Kidney epithelial cell (primary cell): ENCODE measurements at places on chromosomes 7 and 10.

- no peak for DNase-seq
Measured at GRCh38 chr7:45700556-45700955, 126.4 kb downstream of the ADCY1 start.

- no peak for DNase-seq
Measured at GRCh38 chr10:133179128-133179520, 19.1 kb downstream of the KNDC1 start.

GRCh38 chr7:47327698-47328391 is 254.1 kb downstream of the TNS3 start:
- DNase-seq = no peak

DNA sequence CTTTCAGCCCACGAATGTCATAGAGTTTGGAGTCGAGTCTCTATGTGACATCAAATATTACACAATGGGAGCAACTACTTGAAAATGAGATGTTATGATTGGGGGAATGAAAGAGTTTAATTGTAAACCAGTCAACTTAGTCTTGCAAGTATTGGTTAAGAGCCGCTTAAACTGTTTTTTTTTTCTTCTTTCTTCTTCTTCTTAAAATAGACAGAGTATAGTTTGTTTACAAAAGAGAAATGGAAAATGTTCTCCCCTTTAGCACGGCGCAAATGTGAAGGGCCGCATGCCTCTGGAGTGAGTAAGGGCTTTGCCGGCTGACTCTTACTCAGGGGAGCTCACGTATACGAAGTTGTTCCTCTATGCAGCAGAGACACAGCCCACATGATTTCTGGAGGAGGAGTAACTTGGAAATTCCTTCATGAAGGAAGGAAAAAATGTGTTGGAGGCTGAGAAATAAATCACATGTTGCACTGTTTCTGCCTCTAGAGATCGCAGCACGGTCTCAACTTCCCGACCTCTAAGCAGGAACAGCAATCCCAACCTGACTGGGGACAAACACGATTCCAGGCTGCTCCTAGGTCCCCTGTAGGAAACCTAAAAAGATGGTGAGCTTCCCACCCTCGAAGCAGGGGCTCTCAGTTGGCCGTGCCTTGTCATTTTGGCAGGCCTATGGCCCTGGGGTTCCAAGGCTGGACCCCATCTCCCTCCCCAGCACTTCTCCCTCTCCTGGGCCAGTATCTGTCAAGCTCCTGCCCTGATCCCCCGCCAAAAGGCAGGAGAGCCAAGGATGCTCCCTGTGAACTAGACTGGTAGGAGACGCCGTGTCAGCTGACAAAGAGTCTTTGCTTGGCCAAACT is 44.8 kb downstream of the MYOF start:
- peak; percentile 99 for DNase-seq

- no peak for DNase-seq
Measured at GRCh38 chr7:17546189-17546588, 247.7 kb downstream of the AHR start.

DNA sequence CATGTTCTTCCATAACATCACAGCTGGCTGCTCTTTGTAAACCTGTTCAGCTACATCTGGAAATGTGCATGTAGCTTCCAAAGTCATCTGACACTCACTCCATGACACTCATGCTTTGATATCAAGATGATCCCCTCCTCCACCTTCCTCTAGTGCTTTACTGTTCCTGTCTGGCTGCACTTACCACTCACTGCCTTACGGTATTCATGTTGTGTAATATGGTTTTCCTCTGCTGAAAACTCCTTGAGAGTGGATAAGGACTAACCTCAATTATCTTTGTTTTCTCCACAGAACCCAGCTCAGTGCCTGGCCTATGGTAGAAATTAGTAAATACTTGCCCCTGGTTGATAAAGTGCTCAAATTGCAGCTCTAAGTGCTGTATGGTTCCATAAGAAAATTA is 483.9 kb downstream of the HTR7 start:
- no peak for DNase-seq

DNA sequence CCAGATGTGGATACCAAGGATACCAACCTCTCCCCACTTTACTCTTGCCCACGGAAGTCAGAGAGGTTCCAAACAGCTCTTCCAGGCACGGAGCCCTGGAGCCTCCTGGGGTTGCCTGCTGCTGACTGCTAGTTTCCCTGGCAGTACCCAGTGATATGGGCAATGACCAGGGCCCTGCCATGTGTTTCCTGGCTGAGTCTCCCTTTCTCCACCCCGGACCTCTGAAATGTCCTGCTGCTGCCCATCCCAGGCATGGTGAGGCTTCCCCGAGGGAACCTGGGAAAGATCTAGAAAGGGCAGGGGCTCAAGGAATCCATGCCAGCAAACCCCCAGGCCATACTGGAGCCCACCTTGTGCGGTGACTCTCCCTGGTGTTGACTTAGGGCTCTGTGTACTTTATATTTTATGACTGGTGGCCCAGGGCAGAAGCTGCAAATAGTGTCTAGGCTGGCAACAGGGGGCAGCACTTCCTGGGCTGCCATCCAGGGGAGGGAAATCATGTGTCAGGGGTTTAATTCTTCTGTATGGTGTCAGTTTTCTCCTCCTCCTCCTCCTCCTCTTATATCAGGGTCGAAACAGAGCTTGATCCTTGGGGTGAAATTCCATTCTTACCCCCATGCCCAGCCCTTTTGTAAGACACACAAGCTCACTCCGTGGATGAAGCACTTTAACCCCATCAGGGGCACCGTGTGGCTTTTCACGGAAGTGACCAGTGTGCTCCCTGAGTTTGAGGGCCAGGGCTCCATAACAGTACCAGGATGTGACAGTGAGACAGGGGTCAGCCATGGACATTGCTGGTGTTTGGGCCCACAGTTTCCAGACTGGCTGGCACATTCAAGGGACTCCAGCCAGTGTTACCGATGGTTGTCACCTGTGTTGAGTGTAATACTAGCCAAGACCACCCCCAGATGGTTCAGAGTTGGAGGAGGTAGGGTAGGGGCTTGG is 62.4 kb upstream of the GDF10 start:
- no peak for DNase-seq

GRCh38 chr10:3199488-3199887 is 26.9 kb upstream of the PITRM1 start:
- no peak for DNase-seq

DNA sequence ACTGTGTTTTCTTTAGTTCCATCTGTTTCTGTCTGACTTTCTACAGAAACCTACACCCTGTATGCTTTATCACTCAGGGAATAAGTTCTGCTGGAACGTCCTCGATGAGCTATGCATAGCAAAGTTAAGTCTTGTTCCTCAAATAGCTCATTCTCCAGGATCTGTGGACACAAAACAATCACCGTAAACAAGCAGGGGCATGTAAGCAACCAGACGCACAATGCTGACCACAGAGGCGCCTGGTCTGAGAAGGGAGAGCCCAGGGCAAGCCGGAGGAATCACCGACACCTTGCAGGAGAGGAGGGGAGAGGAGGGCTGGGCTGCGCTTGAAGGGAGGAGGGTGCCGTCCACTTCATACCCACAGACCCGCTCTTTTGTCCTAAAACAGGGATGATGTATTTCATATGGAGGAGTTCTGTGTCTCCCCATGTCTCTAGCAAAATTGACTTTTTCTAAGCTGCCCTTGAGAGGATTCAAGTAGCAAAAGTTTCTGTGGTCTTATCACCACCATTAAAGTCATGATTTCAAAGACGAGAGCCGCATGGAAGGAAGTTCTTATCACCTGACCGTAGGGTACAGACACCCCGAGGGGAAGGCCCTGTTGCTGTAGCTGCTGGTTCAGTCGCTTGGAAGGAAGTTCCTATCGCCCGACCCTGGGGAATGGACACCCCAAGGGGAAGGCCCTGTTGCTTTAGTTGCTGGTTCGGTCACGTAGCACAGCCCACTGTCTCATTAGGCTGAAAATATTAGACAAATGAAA is 14.3 kb downstream of the CALML3 start:
- DNase-seq = no peak

DNA sequence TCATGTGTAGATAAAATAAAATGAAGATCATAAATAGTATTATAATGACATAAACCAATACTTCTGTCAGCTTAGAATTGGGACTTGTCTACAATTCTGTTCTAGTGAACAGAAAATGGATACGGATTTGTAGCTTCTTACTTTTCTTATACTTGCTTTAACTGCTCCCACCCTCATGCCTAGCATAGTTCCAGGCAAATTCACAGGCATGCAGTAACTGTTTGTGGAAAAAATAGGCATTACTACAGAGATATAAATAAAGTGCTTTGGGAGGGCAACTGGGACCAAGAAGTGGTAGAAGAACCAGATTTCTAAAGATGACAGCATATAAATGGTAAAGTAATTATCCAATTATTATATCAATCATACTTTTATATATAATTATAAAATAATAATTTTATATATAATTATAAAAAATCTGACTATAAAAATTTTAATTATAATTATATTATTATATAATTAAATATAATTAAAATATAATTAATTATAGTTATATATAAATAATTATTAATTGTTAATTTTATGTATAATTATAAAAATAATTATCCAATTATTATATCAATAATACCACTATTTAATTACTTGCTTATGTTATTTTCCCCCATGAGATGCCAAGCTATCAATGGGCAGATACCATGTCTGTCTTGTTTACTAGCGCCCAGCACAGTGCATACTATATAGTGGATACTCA is 144.1 kb downstream of the NOC3L start:
- DNase-seq = no peak

- DNase-seq = no peak
Measured at GRCh38 chr7:121547544-121548092, 151.5 kb upstream of the FAM3C start.

DNA sequence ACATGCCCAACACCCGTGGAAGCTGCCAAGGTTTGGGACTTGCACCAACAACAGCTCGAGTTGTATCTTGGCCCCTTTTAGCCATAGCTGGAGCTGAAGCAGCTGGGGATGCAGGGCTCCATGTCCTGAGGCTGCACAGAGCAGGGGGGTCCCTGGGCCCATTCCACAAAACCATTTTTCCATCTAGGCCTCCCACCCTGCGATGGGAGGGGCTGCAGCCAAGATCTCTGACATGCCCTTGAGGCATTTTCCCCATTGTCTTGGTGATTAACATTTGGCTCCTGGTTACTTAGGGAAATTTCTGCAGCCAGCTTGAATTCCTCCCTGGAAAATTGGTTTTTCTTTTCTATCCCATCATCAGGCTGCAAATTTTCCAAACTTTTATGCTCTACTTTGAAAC is 637.8 kb upstream of the VSTM2A start:
- no peak for DNase-seq

- no peak for DNase-seq
Measured at GRCh38 chr7:35761871-35762677, 38.8 kb upstream of the SEPTIN7 start.

GRCh38 chr7:155896531-155897263 is 84.4 kb upstream of the SHH start:
- DNase-seq = peak; percentile 29

DNA sequence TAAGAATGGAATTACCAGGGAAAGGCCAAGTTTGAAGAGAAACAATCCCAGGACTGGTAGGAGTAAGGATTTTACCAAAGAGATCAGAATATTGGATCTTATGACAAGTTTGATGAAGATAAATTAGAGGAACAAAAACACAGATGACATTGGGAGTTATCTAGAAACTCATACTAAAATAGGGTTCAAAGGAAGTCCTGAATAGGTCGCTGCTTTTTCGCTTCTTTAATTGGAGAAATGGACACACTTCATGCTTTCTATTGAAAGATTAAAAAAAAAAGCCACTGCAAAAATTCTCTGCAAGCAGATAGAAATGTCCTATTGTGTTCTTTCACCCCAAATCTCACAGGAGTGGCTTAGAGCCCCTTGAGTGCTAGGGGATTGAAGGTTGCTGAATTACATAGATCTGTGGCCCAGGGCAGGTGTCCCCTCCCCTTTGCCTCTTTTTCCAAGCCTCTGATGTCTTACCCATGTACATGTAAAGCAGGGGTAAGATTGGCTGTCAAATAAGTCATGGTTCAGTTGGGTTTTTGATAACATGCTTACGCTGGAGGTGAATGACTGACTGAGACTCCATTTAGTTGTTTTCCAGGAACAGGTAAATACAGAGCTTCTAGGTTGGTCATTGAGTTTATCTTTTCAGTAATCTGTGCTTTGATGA is 152.0 kb downstream of the OR13A1 start:
- no peak for DNase-seq

GRCh38 chr7:28688651-28689050 is 269.5 kb downstream of the TRIL start:
- no peak for DNase-seq

- DNase-seq = no peak
Measured at GRCh38 chr7:132537456-132538145, 38.7 kb downstream of the PLXNA4 start.
